ENCODE measurements at places on chromosomes 12 and 14.

GRCh38 chr12:76908303-76909017 is 29.6 kb upstream of the CSRP2 start:
- DNase-seq, result no peak

- DNase-seq, result no peak
Observed at GRCh38 chr14:54532111-54533012, 22.7 kb downstream of the CGRRF1 start.

DNA sequence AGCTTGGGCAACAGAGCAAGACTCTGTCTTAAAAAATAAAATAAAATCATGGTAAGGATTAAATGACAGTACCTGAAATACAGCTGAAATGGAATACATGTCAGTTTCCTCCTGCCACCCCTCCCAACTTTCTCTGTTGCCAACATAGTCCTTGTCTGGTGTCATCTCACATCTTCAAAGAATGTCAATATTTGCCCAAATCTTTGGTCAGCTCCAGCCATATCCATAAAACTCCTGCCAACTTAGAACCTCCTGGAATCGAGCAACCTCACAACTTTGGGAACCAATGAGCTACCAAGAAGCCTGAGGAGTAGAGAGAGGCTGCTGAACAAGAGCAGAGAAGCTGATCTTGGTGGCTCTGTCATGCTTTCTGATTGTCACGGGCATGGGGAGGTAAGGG is 10.8 kb upstream of the LRRC10 start:
- DNase-seq, result no peak

- DNase-seq, result no peak
Observed at GRCh38 chr12:43758247-43758727, 303 bp downstream of the PUS7L start.

GRCh38 chr12:49973361-49973830 is 649 bp downstream of the AQP6 start:
- no peak for DNase-seq

DNA sequence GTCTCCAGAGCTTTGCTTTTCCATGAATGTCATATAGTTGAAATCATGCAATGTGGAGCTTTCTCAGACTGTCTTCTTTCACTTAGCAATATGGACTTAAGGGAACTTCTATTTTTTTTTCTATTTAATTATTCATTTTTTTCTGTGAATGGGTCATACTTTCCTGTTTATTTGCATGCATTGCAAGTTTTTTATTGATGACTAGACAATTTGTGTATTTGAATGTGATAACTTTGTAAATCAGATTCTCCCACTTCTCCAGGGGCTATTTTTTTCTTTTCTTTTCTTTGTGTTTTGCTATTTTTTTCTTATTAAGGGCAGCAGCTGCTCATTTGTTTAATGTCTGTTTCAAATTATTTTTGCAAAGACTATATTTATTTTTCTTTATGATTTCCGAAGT is 1019.8 kb upstream of the ATXN7L3B start:
- no peak for DNase-seq

DNA sequence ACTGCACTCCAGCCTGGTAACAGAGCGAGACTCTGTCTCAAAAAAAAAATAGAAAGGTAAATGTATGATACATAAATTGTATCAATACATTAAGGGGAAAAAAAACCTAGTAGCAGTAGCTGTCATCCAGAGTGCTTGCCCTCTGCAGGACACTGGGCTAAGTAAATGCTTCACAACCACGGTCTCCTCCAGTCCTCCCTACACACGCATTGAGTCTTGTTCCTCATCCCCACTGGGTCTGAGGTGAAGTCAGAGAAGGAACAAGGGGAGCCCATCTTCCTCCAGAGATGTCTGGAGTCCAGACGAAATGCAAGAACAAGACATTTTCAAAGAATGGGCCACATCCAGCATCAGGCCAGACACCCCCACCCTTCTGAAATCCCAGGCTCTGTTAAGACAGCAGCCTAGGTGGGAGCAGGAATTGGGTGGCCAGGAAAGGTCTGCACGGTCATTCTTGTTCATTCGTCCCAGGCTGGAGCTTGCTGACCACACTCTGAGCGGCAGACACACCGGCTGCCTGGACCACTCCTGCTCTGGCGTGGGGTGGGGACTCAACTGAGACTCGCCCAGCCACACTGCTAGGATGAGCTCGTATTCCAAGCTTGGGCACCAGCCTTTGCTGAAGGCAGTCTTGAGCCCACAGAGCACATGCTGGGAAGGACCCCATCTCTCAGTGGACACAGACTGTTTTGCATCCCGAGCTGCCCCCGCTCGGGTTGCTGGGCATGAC is 45.5 kb downstream of the CHGA start:
- DNase-seq, result no peak

DNA sequence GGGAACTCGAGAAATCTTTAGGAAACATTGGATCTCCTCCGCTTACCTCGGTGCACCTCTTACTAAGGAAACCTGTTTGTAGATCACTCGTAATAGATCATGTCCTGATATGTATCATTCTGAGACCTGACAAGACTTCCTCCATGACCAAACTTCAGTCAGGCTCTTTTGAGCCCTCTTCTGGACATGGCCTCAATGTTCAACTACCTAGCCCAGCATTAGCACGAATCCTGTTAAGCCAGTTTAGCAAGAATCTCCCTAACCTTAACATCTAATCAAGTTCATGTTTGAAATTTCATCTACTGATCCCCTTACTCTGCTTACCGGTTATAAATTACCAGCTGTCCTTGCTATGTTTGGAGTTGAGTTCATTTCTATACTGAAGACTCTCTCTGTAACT is 713.9 kb upstream of the USP15 start:
- no peak for DNase-seq

DNA sequence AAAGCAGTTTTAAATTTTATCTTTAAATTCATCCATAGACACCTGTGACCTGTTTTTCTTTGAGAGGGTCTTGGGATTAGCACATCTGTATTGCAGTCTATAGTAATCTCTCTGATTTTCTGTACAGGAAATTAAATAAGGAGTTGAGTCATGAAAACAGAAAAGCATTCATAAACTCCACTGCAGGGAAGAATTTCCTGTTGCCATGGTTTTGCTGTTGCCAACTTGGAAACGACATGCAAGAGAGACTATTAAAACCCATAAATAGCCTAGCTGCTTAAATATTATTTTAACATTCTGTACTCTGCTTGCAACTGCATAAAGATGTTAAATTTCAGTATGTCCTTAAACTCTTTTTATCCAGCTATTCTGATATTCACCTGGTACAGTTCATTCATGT is 281.0 kb upstream of the RGS6 start:
- DNase-seq, result no peak

GRCh38 chr14:97120611-97121031 is 323.4 kb downstream of the VRK1 start:
- DNase-seq, result peak; percentile 66

- DNase-seq, result no peak
Observed at GRCh38 chr14:59638885-59639284, 62.3 kb upstream of the CCDC175 start.

- no peak for DNase-seq
Observed at GRCh38 chr12:109307051-109307450, 2.0 kb downstream of the FOXN4 start.

DNA sequence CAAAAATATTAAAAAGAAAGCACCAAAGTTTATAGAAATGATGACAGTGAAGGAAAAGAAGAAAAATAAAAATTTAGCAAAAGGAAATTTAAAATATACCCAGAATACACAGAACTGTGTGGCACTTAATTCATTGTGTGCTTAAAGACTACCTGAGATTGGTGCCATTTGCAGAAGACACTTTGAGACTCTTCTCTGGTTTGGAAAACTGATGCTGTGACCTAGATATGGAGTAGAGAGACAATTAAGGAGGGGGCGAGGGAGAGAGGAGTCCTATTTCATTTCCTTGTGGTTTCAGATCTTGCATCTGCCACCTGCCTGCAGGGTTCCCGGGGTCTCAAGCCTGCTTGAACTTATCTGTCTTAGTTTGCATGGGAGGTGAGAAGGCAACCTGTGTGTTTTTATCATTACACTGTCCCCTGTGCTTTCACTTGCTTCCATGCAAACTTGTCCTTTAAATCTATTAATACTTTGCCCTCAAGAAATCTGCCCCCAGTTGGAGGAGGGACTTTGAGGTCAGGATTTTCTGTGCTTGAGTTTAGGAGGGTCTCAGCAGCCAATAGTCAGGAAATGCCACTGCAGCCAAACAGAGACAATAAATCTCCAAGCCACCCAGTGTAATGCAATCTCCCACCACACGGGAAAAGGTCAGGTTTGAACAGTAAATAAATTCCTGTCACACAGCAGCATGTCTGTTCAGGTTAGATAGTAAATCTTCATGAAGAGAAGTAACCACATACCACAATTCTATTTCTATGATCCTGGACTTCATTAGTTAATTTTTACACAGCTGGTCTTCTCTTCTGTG is 119.4 kb downstream of the CAND1 start:
- DNase-seq, result no peak

DNA sequence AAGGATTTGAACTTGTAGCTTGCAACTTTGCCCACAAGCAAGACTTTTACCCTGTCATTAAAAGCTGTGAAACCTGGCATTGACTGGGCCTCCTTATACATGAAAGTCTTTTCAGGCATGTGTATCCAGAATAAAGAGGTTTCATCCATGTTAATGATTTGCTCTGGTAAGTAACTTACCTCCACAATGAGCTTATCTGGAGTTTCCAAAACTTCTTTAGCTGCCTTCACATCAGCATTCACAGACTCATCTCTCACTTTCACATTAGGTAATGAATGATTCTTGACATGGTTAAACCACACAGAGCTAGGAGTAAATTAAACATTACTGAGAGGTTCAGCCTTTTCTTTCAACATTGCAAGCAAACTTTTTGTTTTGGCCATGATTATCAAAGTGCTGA is 234.4 kb upstream of the CLEC14A start:
- DNase-seq, result no peak

GRCh38 chr12:72723732-72724131 is 451.6 kb downstream of the TRHDE start:
- no peak for DNase-seq

DNA sequence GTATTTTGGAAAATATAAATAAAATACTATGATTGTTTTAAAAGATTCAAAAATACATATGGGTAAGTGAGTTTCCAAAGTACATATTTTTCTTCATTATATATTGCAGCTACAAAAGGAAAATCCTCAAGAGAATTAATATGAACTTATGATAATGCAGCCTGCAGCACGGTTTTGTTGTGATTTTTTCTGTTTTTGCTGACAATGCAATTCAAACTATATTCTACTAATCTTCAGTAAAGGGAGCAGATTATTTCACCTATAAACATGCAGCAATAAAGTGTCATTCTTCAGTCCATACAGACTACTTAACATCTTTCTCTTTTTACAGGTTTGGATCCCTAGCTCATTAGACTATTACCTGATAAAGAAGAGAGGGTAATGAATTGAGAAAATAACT is 582.1 kb upstream of the MGAT4C start:
- no peak for DNase-seq

DNA sequence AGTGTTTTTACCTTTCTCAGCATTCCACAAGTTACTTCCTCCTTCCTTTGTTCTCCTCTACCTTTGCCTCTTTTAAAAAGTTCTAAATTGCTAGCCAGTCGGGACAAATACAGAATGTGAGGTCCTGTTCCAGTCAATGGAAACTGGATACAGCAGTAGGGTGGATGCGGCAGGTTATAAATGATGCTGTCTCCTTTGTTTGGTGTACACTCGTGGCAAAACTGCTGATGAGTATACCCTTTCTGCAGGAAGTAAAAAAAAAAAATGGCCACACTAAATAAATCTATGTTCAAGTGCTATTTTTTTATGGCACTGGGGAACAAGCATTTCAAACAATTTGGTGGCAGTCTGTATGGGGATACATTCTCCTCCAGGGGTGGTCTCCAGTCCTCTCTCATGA is 27.5 kb downstream of the KLRK1 start:
- DNase-seq, result no peak

DNA sequence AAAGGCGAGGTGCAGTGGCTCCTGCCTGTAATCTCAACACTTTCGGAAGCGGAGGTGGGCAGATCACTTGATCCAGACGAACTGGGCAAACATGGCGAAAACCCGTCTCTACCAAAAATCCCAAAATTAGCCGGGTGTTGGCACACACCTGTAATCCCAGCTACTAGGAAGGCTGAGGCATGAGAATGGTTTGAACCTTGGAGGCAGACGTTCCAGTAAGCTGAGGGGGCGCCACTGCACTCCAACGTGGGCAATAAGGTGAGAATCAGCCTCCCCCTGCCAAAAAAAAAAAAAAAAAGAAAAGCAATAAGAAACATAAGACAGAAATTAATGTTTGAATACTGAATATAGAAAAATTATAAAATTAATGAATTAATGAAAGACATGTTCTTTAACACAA is 928.7 kb downstream of the LRFN5 start:
- DNase-seq, result no peak

DNA sequence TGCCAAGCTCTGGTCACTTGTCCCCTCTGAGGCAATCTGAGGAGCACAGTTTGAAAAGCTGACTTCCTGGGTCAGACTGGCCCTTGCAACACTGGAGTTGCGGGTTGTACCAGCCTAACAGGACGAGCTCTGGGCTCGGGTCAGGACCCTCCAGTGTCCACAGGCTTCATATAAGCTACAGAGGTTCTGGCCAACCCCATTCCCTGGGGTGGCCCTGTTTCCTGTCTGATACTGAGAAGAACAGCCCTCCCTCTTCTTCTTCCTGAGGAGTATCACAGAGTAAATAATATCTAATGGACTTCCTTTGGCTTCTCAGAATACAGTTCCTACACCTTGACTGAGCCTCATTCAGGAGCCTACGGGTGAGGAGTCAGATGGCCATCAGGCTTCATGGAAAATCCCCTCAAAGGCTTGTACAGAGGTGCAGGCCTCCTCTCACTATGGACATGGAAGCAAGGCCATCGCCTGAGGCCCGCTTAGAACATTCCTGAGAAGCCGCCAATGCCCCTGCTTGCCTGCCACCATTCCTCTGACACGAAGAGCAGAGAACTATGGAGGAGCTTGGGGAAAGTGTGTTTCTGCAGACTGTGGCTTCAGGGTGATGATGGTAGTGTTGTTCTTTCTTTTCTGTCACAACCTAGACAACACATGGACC is 28.5 kb upstream of the ANO2 start:
- no peak for DNase-seq

- no peak for DNase-seq
Observed at GRCh38 chr14:58213176-58213575, 13.2 kb downstream of the ACTR10 start.

DNA sequence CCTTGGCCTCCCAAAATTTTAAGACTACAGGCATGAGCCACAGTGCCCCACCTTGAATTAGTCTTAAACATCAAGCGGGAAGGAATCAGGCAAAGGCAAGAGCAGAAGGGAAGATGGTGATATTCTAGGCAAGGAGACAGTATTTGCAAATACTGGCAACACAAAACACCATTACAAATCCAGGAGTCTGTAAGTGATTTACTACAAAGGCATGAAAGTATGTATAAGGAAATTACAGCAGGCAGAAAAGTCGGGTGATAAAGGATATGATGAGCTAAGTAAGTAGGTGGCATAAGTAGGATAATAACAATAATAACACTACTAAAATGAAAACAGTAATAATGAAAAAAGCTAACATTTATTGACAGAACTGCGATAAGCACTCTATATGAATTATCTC is 28.5 kb downstream of the FMNL3 start:
- no peak for DNase-seq

GRCh38 chr12:90124289-90124688 is 415.7 kb upstream of the ATP2B1 start:
- no peak for DNase-seq

- no peak for DNase-seq
Observed at GRCh38 chr14:91554535-91555332, 44.6 kb upstream of the PPP4R3A start.
